Activated CD4-positive, alpha-beta memory T cell treated with anti-CD3 and anti-CD28 coated beads for 36 hours (primary cell): ENCODE measurements at places on chromosomes 7 and 10. TPM values are rescaled to one million over a fixed set of nuclear protein-coding genes. Genes with fewer than 3 reads are reported as not detected.

The MLXIPL gene
- total RNA-seq = not detected

The BLNK gene
- total RNA-seq = not detected

The AGAP3 gene
- 29.8 TPM for total RNA-seq

The TRPV5 gene
- total RNA-seq = not detected

The SPDYE5 gene
- total RNA-seq = not detected

The PTPN20 gene
- total RNA-seq = 1.4 TPM

The CALML3 gene
- total RNA-seq = not detected

The PLEKHS1 gene
- total RNA-seq = not detected

The CBX3 gene
- 278 TPM for total RNA-seq

- no peak overlapping the region for H3K27ac ChIP-seq
- H3K27me3 ChIP-seq = no peaks in the 10 kb centered on the region
- H3K4me3 ChIP-seq = no peak overlapping the region
- DNase-seq = no peak
- H3K4me1 ChIP-seq = no peaks in the 10 kb centered on the region
Measured at GRCh38 chr7:42348631-42349030, 111.6 kb upstream of the GLI3 start.

DNA sequence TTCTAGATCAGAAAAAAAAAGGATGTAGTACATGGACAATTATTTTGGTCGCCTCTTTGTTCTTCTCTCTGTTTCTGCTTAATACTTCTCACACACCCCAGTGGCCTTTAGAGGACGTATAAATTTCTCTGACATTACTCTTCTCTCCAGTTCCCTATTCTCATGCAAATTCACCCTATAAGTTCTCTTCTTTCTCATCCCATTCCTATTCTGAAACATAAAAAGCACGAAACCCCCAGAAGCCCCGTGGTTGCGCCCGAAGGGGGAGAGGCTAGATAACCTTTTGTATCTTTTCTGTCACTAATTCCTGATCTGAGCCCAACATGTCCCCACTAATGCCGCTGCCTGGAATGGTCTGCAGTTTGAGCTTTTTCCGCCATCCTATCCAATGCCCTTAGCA lies 136.9 kb downstream of the SKIDA1 start:
- no peak overlapping the region for H3K27ac ChIP-seq
- no peak overlapping the region for H3K4me3 ChIP-seq
- H3K27me3 ChIP-seq = peaks cover 3% of the 10 kb centered on the region
- no peaks in the 10 kb centered on the region for H3K36me3 ChIP-seq

DNA sequence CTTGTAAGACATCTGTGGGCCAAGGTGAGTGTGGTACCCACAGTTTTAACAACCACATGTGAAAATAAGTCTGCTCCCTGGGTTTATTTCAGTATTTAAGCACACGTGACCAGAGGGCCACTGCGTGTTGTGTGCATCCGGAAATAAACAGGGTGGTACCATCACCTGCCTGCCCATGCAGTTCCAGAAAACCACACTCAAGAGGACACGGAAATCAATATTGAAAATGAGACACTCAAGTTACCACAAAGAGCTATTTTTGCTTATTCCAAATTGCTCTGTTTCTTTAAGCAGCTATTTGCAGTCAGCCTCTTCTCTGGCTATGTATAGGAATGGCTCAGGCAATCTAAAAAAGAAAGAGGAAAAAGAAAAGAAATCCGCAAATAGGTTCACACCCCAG lies 71.8 kb upstream of the LOXL4 start:
- DNase-seq = no peak
- peaks cover 8% of the 10 kb centered on the region for H3K27me3 ChIP-seq
- H3K4me3 ChIP-seq = no peak overlapping the region
- no peak overlapping the region for H3K27ac ChIP-seq
- H3K36me3 ChIP-seq = no peaks in the 10 kb centered on the region
- peaks cover 12% of the 10 kb centered on the region for H3K4me1 ChIP-seq

GRCh38 chr10:132899054-132899750 lies 43.2 kb downstream of the CFAP46 start:
- H3K27me3 ChIP-seq = peaks cover 4% of the 10 kb centered on the region
- H3K27ac ChIP-seq = no peak overlapping the region
- peaks cover 1% of the 10 kb centered on the region for H3K4me1 ChIP-seq
- H3K36me3 ChIP-seq = no peaks in the 10 kb centered on the region
- no peak for DNase-seq

DNA sequence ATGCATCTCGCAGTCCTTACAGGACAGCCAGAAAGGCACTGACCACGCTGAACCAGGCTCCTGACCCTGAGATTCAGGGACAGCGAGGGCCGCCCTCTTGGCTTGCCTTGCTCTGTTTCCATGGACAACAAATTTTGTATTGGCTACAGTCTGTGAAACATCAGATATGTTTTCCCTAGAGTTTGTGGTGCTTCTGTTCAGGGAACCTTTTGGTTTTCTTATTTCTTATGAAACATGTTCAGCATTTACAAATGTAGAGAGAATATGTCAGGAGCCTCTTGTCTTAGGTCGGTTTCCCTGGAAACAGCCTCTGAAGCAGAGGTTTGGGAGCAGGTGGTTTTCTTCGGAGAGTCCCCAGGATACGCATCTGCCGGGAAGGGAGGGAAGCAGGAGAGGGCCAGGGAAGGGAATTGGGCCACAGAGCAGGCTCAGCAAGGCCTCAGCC lies 260.1 kb downstream of the CCDC3 start:
- DNase-seq = no peak
- H3K27ac ChIP-seq = no peak overlapping the region
- peaks cover 4% of the 10 kb centered on the region for H3K4me1 ChIP-seq
- no peaks in the 10 kb centered on the region for H3K36me3 ChIP-seq
- no peak overlapping the region for H3K4me3 ChIP-seq

DNA sequence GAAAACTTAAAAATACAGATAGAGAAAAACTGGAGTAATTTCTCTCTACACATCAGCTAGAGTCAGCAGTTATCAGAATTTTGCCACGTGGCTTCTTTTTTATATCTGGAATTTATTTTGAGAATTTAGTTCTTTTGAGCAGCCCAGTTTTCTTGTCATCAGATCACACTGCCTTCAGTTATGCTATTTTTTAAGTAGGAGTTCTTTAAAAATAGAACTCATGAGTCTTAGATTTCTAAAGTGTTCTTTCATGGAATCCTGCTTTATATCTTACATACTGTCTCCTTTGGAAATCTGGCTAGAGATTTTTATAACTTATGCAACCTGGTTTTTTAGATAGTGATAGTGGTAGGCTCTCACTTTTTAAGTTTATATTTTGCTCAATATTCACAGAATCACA lies 24.2 kb downstream of the AGR2 start:
- no peak overlapping the region for H3K27ac ChIP-seq
- no peak overlapping the region for H3K4me3 ChIP-seq
- no peaks in the 10 kb centered on the region for H3K36me3 ChIP-seq
- DNase-seq = no peak
- H3K27me3 ChIP-seq = peaks cover 3% of the 10 kb centered on the region

- peak; percentile 39 for DNase-seq
- no peak within 1 kb of the TSS for H3K27ac ChIP-seq
- peaks cover 63% of the 10 kb centered on the region for H3K27me3 ChIP-seq
- peaks cover 6% of the 10 kb centered on the region for H3K36me3 ChIP-seq
Measured at GRCh38 chr7:130733931-130734814, at the start of gene KLF14. Gene KLF14 (minus strand): TSS chr7:130734207. CDS start chr7:130734033, 174 bp downstream.

- H3K27ac ChIP-seq = no peak overlapping the region
- no peak overlapping the region for H3K4me3 ChIP-seq
- H3K36me3 ChIP-seq = no peaks in the 10 kb centered on the region
- H3K4me1 ChIP-seq = no peaks in the 10 kb centered on the region
- no peak for DNase-seq
Measured at GRCh38 chr7:17501441-17502212, 203.2 kb downstream of the AHR start.

DNA sequence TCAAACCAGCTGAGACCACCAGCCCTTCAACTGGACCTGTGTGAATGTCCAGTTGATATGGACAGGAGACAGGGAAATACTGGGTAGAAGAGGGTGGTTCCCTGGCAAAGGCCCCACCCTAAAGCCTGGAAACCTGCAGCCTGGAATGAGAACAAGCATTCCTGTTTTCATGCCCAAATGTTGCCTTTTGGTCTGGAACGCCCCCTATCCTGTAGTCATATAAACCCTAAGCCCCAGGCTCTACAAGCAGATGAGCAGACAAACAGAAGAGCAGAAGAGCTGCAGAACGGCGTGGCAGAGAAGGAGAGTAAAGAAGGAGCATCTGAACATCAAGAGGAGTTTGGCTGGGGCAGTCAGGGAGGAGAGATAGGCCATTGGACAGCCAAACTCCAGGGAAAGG lies 38.4 kb downstream of the SYPL1 start:
- H3K4me1 ChIP-seq = peaks cover 30% of the 10 kb centered on the region
- H3K36me3 ChIP-seq = no peaks in the 10 kb centered on the region
- DNase-seq = no peak
- H3K4me3 ChIP-seq = no peak overlapping the region

DNA sequence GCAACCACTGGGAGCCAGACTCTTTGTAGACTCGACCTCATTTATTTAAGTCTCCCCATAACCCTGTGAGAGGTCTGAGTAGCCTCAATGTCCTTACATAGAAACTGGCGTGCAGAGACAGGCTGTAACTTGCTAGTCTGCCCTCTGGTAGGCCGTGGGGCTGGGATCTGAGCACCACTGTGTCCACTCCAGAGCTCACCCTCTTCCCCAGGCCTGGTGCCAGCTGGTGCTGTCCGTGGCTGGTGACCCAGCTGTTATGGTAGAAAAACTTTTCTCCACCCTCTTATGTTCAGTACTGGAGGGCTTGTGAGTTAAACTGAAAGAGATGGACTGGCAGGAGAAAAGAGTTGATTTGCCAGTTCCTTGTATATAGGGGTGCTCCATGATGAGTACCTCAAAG lies 41.9 kb downstream of the ADAMTS14 start:
- no peak for DNase-seq
- no peaks in the 10 kb centered on the region for H3K4me1 ChIP-seq
- H3K27ac ChIP-seq = no peak overlapping the region
- H3K4me3 ChIP-seq = no peak overlapping the region

- DNase-seq = no peak
- H3K4me1 ChIP-seq = no peaks in the 10 kb centered on the region
Measured at GRCh38 chr10:33524041-33524440, 189.6 kb upstream of the NRP1 start.

DNA sequence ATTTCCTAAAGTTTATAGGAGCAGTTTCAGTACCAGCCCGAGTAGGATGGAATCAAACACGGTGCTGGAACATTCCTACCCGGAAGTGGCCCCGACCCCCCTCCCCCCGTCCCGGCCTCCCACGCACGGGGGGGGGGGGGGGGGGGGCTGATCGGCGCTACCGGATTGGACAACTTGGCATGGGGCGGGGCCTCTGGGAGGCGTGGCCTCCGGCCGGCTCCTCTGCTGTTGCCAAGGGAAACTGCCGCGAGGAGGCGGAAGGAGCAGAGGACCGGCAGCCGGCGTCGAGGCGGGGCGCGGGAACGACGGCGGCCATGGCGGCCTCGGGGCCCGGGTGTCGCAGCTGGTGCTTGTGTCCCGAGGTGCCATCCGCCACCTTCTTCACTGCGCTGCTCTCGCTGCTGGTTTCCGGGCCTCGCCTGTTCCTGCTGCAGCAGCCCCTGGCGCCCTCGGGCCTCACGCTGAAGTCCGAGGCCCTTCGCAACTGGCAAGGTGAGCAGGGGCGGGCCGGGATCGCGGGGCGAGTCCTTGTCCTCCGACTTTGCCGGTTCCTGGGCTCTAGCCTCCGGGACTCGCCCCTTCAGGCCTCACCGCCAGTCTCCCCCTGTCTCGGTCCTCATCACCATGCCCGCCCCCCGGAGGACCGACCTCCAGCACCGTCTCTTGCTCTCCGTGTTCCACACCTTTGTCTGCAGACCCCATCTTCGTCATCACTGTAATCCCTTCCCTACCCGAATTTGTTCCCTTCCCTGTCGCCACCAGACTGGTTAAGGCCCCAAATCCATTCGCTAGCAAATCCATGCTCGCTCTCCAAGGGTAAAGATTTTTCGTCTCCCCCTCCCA lies at the start of gene RHBDD2:
Gene RHBDD2, plus strand, starts transcription at position 266 of the 843 bp plus-strand sequence. Its CDS starts 49 bp downstream, at position 315.
- H3K27ac ChIP-seq = peak within 1 kb of the TSS; percentile 90
- H3K4me1 ChIP-seq = peaks cover 29% of the 10 kb centered on the region
- DNase-seq = peak; percentile 98
- peak within 1 kb of the TSS; percentile 96 for H3K4me3 ChIP-seq

GRCh38 chr7:36775676-36776075 lies 51.4 kb upstream of the AOAH start:
- no peak overlapping the region for H3K27ac ChIP-seq
- H3K36me3 ChIP-seq = no peaks in the 10 kb centered on the region
- H3K27me3 ChIP-seq = no peaks in the 10 kb centered on the region
- DNase-seq = no peak
- H3K4me1 ChIP-seq = peaks cover 54% of the 10 kb centered on the region

DNA sequence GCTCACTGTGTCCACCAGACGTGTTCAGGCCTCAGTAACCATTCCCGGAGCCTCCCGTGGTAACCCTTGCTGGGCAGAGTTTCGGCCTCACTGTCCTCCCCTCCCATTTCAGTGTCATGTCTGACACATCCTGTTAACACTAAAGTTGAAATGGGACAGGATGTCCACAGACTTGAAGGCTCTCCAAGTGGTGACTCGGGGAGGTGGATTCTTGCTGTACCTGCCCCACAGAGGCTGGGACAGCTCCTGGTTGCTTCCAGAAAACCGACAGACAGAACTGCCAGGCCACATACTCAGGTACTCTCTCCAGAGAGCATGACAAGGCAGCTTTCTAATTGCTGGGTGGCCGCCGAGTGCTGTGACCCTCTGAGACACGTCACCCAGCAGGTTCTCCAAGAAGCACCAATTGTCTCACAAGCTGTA lies 17.9 kb upstream of the CYTH3 start:
- H3K27ac ChIP-seq = no peak overlapping the region
- H3K36me3 ChIP-seq = no peaks in the 10 kb centered on the region
- H3K27me3 ChIP-seq = peaks cover 1% of the 10 kb centered on the region
- H3K4me1 ChIP-seq = peaks cover 4% of the 10 kb centered on the region

- no peaks in the 10 kb centered on the region for H3K36me3 ChIP-seq
- H3K27ac ChIP-seq = no peak overlapping the region
- H3K27me3 ChIP-seq = no peaks in the 10 kb centered on the region
- peak overlapping the region; percentile 87 for H3K4me3 ChIP-seq
- no peak for DNase-seq
Measured at GRCh38 chr7:129225931-129226572, 1.2 kb downstream of the AHCYL2 start.

GRCh38 chr7:33781796-33782195 lies 123.5 kb upstream of the BMPER start:
- no peak overlapping the region for H3K4me3 ChIP-seq
- H3K36me3 ChIP-seq = peaks cover 3% of the 10 kb centered on the region
- H3K4me1 ChIP-seq = no peaks in the 10 kb centered on the region
- DNase-seq = no peak

- H3K36me3 ChIP-seq = peaks cover 35% of the 10 kb centered on the region
- no peak overlapping the region for H3K27ac ChIP-seq
- H3K27me3 ChIP-seq = no peaks in the 10 kb centered on the region
- no peaks in the 10 kb centered on the region for H3K4me1 ChIP-seq
Measured at GRCh38 chr10:129570185-129570584, 103.1 kb downstream of the MGMT start.
